Stimulated activated CD4-positive, alpha-beta T cell treated with anti-CD3 and anti-CD28 coated beads, Interleukin-2, amount 100 ng/mL, for 24 hours (primary cell): ENCODE measurements at places on chromosomes 3 and 15.

DNA sequence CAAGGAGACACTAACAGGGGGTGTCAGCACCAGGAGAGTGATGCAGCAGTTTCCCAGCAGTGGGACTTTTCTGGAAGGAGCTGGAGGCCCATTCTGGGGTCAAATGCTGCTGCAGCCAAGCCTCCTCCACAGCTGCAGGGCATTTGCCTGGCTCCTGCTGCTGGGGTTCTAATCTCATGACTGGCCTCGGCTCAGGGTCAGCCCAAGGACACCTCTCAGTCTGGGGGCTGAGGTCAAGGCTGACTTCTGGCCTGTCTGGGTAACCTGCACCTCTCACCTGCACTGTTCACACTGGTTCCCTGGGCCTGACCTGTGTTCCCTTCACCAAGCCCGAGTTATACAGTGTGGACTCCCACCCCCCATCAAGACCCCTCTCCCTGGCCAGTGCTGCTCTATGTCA lies 10.4 kb upstream of the C15orf39 start:
- DNase-seq: no peak

DNA sequence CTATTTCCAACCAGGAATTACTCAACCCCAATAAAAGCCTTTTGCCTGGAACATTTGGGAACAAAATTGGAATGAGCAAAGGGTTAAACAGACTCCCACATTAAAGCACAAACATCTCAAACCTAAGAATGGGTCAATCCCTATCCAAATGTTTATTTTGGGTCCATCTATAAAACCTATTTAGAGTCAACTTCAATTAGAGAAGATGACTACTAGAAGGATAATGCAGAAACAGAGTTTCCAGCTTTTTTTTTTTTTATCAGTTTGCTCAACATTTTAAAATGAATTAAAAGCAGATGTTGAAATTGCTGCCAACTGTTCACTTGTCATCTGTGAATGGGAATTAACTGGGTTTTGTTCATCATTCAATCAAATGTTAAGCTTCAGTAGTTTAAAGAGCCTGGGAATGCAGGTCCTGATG lies 4.1 kb upstream of the TBC1D23 start:
- DNase-seq: no peak

DNA sequence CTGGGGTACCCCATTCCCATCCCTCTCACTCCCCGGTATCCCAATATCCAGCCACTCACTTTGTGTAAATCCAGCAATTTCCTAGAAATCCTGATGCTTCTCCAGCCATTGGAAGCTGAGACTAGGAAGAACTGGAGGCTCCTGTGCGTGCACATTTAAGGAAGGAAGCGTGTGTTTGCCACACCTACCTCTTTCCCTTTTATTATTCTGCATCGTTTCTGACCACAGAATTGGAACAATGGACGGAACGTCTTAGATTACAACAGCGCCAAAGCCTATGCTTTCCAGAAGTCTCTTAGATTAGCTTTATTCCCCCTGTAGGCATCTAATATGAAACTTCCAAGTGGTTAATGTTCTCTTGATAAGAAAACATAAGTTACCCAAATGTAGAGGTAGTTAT lies 234.8 kb upstream of the TRIM42 start:
- no peak for DNase-seq

DNA sequence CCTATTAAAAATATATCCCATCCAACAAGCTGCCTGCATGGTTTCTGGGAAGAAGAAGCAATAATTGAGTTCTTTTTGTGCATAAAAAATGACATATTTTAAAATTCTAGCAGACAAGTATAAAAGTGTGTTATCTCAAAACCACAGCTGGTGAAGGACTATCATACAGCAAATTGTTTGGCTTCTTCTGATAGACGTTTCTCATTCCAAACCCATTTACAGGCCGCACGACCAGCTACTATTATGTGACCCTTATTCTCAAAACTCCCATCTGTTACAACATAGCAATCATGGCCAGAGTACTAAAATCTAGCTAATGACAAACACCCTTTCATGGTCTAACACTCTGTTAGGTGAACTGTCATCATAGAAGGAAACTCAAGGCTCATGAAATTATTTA lies 21.7 kb downstream of the ETFA start:
- no peak for DNase-seq

- no peak for DNase-seq
These were observed 72.7 kb upstream of the SNRK start for GRCh38 chr3:43213631-43214030.

DNA sequence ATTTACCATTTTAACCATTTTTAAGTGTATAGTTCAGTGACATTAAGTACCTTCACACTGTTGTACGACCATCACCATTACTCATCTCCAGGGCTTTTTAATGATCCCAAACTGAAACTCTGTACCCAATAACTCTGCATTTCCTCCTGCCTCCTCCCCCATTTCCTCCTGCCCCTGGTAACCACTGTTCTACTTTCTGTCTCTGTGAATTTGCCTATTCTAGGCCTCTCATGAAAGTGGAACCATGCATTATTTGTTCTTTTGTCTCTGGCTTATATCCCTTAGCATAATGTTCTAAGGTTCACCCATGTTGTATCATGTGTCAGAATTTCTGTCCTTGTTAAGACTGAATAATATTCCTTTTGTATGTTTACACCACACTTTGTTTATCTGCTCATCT lies 154.2 kb downstream of the MECOM start:
- DNase-seq: no peak

DNA sequence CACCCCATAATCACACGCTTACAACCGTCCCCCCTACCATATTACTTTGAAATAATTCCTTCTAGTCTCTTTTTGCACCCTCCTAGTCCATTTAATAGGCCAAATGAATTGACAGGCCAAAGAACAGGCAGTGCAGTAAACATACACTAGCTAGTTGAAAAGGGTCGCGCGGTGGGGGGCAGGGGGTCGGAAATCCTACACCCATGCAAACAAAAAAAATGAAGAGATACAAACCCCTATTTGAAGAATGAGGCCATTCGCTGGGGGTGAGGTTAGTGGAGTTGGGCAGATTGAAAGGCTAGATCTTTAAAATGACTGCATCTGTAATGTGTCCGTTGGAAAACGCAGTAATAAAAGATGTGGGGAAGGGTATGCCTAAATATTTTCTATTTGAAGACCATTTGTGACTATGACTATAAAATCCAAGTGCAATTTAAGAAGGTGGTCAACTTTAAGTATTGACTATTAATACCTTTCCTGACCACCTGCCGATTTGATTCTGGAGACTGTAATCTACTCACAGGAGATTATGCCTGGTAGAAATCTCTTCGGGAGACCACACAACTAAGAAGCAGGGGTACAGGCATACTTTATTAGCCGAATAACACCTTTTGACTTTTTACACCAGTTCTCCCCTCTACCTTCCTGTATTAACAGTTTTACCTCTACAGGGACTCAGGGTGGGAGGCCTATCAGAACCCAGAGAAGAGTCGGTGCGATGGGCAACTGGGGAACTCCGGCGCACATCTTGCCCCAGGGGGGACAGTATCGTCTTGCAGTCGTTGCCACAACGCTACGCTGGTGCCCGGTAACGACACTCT lies 762 bp upstream of the ARL6 start:
- DNase-seq: no peak

- no peak for DNase-seq
These were observed 135.3 kb upstream of the TGFBR2 start for GRCh38 chr3:30471066-30471465.

GRCh38 chr3:12926660-12927059 lies 85.3 kb upstream of the RPL32 start:
- no peak for DNase-seq

GRCh38 chr15:41870689-41871081 lies 23.2 kb downstream of the SPTBN5 start:
- peak; percentile 49 for DNase-seq

DNA sequence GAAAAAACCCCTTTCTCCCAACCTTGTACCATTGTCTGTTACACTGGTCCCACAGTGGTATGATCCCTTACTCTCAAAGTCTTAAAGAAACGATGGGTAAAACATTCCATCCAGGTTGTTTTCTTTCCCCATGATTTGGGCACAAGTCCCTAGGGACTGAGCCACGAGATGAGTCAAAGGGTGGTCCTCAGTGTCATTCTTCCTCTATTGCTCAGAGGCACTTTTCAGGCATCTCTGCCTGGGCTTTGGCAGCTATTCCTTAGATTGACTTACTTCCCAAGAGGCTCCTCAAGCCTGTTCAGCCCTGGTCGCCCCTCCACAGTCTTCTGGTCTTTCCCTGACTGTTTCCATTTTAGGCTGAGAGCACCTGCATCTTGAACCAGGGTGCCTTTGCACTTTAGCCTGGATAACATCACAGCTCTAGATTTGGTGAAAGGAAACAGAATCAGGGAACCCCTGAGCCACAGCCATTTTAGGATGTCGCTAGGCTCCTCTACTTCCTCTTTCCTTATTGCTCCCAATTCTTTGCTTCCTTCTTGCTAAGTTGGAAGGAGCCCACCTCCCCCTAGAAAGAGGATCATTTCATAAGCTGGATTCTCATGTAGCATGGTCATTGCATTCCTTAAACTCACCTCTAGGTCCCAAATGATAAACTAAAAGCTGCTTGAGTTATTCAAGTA lies 131.0 kb upstream of the TPRG1 start:
- DNase-seq: no peak

DNA sequence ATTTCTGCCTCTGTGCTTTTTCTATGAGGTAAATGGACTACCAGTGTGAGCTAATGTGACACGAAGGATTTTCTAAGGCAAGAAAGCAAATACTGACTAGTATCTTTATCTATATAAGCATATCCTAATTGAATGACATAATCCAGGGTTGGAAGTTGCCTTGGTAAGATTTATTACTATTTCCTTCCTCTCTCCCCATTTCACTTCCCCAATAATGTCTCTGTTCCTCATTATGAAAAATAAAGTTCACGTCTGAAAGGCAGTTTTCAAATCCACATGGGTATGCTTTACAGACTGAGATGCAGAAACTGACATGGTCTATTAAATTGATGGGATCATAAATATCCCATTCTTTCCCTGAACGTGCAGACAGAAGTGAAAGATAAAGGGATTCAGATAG lies 86.0 kb downstream of the DTWD1 start:
- no peak for DNase-seq

- no peak for DNase-seq
These were observed 1.6 kb downstream of the TATDN2 start for GRCh38 chr3:10249833-10250232.

GRCh38 chr3:168802766-168803165 lies 707.0 kb upstream of the GOLIM4 start:
- no peak for DNase-seq

DNA sequence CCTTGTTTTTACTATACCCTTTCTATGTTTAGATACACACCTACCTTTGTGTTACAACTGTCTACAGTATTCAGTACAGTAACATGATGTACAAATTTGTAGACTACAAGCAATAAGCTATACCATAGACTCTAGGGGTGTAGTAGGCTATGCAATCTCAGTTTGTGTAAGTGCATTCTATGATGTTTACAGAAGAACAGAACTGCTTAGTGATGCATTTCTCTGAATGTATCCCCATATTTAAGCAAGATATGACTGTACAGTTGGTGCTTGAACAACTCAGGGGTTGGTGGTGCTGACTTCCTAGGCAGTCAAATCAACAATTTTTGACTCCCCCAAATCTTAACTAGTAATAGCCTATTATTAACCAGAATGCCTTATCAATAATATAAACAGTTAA lies 467.1 kb upstream of the TGFBR2 start:
- no peak for DNase-seq

GRCh38 chr3:21117370-21117769 lies 633.6 kb downstream of the ZNF385D start:
- no peak for DNase-seq

GRCh38 chr15:44173813-44174212 lies 21.3 kb downstream of the FRMD5 start:
- no peak for DNase-seq

GRCh38 chr3:24373198-24373959 lies 121.3 kb downstream of the THRB start:
- no peak for DNase-seq

DNA sequence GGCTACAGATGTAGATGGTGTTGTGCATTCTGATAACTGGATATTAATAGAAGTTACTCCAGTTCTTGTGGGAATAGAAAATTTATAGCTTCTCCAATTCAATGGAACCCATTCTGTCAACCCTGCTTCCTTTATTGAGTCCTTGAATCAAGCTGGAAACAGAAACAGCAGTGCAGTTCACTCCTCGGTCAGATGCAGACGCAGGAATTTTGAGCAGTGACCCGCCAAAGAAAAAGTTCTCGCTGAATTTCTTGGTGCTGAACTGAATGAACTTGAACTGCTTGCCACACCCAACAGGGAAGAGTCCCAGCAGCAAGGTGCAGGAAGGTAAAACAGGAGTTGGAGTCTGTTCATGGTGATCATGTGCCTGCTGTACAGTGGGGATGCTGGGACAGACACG lies 10.3 kb downstream of the HRH1 start:
- DNase-seq: no peak

DNA sequence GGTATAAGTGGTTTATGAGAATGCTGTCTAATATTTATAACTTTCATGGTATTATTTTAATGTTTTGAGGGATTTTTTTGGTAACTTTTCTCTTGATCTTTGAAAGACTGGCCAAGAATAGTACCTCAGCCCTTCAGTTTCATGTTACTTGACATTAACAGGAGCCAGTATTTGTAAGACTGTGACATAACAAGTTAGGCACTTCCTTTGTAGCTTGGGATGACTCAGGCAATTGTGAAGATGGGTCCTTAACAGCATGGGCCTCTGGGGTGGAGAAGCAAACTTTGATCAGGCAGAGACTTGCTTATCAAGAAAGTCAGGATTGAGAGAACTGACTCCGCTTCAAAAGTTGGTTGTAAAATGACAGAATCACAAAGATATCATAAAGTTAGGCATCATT lies 9.5 kb downstream of the LRRC49 start:
- DNase-seq: no peak

GRCh38 chr15:40398413-40398873 lies 7.2 kb upstream of the IVD start:
- DNase-seq: no peak

DNA sequence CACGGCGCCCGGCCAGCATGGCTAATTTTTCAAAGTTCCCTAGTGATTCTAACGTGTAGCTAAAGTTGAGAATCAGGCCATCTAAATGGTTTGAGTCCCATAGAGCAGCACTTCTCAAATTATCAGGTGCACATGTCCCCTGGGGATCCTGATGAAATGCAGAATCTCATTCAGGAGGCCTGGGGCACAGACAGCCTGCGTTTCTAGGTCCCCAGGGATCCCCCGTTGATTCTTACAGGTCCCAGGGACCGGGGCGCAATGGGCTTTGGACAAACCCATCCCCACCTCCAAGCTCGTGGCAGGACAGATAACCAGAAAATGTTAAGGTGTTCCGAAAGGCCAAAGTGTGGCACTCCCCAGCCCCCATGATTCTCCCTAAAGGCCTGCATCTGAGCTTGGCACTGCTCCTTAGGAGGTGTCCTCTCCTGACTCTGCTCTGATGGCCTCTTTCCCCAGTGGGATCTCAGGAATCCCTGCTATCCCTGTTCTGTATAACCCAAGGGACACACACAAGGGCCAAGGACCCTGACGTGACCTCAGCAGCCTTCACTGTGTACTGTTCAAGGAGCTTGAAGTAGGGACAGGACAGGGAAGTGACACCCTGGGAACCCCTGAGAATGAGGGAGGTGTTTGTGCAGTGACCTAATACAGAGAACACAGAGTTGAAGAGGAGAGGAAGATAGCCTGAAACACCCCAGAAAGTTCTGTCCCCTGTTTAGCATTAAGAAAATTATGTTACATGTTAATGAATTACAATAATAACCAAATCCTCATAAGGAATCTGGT lies 8.0 kb downstream of the LRRK1 start:
- DNase-seq: no peak

- no peak for DNase-seq
These were observed 60.5 kb upstream of the FGD5 start for GRCh38 chr3:14758297-14758696.
